Neuronal stem cell (in vitro differentiated cells): ENCODE measurements at places on chromosomes 7 and 10.
A peak's percentile ranks its signal among the peaks of the same experiment; 100 is the strongest.

DNA sequence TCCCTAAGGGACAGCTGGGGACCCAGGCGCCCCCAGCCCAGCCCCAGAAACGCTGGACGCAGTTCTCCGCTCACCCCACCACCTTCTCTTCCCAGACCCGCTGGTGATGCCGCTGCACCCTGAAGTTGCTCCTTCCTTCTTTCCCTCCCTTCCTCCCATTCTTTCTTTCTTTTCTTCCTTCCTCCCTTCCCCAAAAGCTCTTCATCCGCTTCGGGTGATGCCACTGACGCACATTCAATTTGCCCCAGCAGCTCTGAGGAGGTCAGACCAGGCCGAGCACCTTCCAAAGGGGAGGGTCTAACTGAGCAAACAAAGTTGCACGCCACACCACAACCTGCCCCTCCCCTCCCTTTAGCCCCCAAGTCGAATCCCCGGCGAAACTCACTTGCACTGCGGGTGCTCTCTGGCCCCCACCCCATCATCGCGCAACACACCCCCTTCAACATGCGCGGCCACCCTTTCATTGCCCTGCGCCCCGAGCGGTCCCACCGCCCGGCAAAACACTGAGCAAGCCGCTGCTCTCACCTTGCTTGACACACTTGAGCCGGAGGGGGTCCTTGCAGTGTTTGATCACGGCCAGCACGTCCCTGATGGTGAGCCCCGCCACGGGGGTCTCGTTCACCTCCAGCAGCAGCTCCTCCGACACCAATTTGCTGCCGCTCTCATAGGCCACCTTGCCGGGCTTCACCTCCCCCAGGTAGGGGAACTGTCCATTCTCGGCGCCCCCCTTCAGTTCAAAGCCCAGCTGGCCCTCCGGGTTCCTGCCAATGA, 787 bp downstream of the MAGI2 start:
- DNase-seq, result peak; percentile 35

- DNase-seq, result no peak
Observed at GRCh38 chr10:80614576-80615416, 77.1 kb downstream of the SH2D4B start.

DNA sequence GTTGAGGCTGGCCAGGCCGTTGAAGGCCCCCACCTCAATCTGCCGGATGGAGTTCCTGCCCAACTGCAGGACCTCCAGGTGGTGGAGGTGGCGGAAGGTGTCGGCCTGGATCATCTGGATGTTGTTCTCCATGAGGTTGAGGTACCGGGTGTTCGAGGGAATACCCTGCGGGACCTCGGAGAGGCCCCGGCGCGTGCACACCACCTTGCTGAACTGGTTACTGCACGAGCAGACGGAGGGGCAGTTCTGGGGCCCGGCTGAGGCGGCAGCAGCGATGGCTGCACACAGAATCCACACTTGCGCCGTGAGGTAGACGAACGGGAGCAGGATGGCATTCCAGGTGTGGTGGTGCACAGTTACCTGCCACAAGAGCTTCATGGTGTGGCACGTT, 979 bp downstream of the LRRC4 start:
- DNase-seq, result no peak

- peak; percentile 84 for DNase-seq
Observed at GRCh38 chr7:98613601-98614425, 3.3 kb upstream of the NPTX2 start.

GRCh38 chr7:133741078-133741477, 386.1 kb upstream of the LRGUK start:
- DNase-seq, result no peak

DNA sequence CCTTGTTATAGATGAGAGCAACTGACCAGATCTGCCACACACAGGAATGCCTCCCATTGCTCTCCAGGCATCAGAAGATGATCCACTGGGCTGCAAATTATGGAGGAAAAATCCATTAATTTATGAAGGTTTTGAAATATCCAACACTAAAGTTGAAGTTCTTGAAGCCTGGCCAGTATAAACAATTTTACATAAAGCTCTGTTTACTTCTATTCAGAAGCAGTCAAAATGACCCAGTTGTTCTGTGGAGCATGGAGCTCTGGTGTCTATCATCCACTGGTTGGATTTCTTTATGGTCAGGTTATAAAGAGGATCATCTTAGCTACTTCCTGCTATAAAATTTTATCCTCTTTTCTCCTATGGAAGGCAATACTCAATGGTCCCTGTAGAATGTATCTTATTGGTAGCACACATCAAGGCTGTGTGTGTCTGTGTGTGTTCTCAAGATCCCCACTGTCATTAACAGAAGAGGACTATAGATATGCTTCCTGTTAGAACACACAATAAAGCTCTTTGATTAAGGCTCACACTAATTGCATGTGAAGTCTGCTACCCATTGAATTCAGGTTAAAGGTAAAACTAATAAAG, 747.4 kb downstream of the SUGCT start:
- no peak for DNase-seq

DNA sequence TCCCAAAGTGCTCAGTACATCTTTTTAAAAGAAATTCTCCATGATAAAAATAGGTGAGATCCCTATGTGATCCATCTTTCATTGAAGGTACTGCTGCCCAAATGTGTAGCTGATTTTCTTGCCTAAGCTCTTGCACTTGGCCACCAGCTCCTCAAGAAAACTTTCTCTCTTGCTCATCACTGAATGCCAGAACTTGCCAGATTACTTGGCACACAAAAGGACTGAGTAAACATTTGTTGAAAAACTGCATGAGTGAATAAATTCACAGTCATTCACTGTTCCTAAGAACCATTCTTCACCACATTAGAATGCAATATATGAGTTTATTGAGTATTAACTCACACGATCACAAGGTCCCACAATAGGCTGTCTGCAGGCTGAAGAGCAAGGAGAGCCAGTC, 99.9 kb downstream of the TRIL start:
- DNase-seq, result no peak

DNA sequence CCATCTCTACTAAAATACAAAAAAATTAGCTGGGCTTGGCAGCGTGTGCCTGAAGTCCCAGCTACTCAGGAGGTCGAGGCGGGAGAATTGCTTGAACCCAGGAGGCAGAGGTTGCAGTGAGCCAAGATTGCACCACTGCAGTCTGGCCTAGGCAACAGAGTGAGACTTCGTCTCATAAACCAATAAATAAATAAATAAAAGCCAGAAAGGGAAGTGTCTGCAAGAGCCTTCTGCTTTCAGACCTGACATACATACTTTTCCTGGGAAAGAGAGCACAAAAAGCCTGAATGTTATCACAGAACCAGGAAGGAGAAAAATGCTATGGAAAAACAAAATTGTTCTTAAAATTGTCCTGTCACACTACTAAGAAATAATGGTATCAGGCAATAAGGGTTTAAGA, 4.1 kb upstream of the KIF5B start:
- no peak for DNase-seq

DNA sequence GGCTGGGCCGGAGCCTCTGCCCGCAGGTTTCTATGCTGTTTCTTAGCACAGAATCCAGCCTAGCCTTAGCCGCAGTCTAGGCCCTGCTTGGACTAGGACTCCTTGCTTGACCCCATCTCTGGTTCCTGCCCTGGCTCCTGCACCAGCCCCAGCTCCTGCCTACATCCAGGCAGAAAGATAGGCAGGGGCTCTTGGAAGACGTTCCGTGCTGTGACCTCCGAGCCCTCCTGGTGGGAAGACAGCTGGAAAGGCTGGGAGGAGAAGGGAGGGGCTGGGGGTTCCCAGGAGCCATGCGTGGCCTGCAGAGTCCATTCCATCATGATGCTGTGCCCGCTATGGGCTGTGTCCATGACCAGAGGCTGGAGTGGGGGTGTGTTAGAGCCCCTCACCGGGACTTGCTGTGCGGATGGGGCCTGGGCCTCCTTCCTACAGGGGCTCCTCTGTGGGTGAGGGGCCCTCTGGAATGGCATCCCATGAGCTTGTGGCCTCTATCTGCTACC, 26.2 kb downstream of the RAMP3 start:
- no peak for DNase-seq

- DNase-seq, result no peak
Observed at GRCh38 chr7:2192831-2193534, 39.8 kb downstream of the MAD1L1 start.

DNA sequence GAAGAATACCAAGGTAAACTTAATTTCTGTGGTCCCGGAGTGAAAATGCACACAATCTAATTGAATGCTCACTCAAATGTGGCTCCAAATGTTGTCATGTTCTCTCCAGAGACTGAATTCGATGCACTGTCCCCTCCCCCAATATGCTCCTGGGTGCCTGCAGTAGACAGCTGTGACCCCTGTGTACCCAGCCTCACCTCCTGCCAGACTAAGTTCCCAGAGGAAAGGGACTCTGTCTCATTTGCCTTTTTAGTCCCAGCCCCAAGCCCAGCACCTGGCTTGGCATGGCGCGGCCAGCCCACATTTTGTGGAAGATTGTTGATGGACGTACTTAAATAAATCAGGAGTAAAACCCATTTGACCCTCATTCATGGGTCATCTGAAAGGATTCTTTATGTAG, 21.8 kb upstream of the FIGNL1 start:
- DNase-seq, result no peak

DNA sequence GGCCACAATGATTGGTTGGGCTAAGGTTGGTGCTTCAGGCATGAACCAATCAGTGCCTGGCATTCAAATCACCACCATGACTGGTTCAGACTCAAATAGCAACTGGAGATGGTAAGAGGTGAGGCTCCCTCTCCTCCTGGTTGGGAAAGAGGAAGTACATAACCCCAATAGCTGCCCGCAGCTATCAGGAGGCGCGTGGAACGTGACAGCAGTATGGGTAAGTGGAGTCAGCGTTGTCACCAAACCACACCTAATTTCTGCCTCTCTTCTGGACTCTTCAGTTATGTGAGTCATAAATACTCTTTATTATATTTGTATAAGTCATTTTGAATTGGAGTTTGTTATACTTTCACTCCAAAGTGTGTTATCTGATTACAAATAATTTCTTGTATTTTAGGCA, 17.9 kb upstream of the ITGA8 start:
- no peak for DNase-seq

DNA sequence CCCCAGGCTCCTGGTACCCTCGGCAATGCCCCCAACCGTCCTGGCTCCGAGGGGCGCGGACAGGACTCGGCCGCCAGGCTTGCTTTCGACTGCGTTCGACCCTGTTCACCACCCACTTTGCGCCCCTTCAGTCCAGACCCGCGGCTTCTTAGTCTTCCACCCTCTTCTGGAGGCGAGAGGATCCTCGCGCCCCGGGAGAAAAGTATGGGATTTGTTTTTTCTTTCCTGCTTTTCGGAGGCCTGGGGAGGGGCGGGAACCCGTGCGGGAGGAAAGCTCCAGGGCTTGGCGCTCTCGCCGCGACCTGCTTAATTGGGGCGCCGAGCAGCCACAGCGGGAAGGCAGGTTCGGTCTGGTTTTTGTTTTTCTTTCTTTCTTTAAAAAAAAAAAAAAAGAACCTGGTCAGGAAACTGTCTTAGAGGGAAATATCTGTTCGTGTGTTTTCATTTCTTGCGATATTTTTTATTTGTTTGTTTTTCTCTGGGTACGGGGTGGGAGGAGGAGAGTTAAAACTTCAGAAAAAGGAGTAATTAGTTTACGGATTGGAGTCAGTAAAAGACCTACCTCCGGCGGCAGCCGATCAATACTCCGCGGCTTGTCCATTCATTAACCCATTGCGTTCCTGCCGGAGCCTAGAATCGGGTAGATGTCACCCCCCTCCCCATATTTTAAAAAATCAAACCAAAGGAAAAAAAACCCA, 1.6 kb downstream of the EMX2 start:
- no peak for DNase-seq

DNA sequence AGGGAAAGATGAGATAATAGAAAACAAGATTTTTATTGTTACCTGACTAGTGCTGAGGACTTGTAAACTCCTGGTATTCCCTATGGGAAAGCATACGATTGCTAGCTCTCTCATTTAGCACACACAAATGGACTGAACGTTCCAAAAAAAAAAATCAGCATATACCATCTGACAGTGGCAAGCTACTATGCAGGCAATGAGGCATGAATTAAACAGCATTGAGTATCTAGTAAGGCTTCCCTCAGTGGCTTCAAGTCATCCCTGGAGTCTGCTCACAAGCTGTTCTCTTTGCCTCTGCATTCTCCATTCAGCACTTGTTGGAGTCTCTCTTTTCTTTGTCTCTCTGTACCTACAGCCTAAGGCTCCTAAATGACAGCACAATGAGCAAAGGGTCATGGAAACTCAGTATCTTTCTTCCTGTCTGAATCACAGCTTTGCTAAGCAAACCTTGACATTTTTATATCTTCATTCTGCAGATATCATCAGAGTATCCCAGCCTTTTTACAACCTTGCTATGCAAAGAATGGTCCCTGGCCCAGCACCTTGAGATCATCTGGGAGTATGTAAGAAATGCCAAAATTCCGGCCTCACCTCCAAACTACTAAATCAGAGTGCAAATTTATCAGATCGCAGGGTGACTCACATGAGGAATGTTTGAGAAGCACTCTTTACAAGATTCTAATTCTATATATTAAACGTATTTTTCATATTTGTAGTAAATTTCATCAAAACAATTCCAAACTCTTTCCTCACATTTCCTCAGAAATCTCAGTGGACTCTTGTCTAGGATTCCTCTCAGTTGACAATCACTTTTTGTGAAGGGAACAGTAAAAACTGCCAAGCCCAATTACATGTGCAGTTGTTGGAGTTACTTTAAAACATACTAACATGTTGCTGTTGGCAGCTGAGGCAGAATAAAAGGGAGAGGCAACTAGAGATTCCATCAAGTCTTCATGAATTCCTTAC, 10.8 kb upstream of the LIPA start:
- no peak for DNase-seq

DNA sequence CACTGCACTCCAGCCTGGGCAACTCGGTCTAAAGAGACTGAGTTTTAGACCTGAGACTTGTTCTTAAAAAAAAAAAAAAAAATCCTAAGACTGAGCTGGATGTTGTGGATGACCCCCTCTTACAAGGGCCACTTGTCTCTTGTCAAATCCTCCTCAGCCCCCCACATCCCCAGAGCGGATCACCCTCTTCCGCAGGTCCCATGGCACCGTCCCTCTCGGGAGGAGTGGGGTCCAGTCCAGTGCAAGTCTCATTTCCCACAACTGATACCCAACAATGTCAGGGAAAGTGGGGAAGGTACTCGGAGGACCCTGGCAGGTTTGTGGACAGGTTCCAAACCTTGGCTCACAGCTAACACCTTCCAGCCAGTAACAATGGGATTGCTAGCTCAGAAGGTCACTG, 100.3 kb downstream of the ELFN1 start:
- DNase-seq, result no peak

DNA sequence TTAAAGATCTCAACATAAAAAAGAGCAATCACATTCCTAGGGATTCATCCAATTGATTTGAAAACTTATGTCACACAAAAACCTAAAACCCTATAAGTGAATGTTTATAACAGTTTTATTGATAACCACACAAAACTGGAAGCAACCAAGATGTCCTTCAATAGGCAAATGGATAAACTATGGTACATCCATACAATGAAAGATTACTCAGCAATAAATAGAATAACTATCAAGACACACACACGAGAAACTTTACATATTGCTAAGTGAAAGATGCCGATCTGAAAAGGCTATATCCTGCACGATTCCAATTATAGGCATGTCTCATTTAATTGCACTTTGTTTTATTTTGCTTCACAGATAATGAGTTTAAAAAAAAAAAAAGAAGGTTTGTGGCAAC, 83.3 kb downstream of the ATE1 start:
- DNase-seq, result no peak
